Spleen (tissue), 13 donors: ENCODE measurements at places on chromosomes 2 and 18. TPM values are rescaled to one million over a fixed set of nuclear protein-coding genes. Genes with fewer than 3 reads are reported as not detected.

DNA sequence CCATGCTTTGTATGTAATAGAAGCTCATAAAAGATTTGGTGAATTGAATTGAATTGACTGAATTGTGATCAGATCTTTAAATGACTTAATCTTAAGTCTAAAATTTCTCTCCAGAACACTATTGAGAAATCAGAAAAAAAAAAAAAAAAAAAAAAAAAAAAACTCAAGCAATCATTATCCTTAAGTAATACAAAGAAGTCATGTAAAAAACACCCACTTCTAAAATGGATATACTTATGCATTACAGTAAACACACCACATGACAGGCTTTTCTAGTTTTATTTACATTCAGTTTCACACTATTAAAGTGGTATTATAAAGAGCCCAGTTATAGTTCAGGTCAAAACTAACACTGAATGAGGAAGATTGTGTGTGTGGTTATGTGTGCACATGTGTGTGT is 84.9 kb upstream of the GLS start:
- no peak for DNase-seq

DNA sequence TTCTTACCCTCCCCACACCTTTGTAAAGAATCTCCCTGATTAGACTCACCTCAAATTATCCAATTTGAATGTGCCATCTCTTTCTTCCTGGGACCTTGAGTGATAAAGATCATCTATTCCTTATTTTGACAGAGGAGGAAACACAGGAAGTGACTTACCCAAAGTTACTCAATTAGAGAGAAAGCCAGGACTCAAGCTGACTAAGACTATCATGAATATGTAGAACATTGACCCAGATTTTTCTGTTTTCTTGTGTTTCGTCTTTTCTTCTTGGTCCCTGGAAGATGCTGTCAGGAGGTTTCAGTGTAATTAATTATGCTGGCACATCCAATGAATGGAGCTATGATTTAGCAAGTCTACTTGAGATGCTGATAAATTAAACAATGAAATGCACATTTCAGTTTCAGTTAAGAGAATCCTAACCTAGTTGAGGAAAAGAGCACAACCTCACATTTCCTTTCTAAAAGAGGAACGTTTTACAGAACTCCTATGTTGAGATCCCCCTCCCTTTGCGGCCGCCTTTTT is 380.4 kb downstream of the CLIP4 start:
- DNase-seq, result no peak

GRCh38 chr2:120552800-120553481 is 182.7 kb upstream of the GLI2 start:
- DNase-seq, result peak; percentile 87

DNA sequence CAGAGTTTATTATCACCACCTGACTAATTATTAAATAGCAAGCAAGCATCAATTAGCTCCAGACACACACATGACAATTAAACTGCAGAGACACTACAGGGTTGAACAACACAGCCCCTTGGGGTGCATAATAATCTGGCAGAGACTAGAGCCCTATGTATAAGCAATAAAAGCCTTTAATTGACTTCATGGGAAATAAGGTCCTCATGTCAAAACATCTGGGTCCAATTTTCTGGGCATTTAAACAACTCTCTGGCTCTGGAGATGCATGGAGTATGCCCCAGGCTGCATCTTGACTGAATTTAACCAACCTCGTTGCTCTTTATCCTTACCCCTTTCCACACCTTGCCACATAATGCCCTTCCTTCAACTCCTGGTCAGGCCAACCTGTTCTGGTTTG is 270.7 kb upstream of the THUMPD2 start:
- DNase-seq, result no peak

DNA sequence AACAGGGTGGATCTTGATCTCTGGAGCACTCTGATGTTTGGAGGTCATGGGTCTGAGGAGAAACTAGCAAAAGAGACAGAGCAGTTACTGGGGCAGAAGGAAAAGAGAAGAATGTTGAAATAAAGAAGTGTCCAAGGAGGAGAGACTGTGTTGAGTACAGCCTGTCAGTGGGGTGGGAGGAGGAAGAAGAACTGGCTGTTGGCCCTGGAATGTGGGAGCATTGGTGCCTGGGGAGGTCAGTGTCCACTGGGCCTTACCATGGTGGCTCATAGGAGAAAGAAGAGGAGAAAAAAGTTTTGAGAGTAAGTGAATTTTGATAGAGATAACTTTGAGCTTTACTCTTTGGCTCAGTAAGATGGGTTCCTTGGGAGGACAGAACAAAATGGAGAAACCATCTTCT is 499.0 kb downstream of the TXNL1 start:
- no peak for DNase-seq

DNA sequence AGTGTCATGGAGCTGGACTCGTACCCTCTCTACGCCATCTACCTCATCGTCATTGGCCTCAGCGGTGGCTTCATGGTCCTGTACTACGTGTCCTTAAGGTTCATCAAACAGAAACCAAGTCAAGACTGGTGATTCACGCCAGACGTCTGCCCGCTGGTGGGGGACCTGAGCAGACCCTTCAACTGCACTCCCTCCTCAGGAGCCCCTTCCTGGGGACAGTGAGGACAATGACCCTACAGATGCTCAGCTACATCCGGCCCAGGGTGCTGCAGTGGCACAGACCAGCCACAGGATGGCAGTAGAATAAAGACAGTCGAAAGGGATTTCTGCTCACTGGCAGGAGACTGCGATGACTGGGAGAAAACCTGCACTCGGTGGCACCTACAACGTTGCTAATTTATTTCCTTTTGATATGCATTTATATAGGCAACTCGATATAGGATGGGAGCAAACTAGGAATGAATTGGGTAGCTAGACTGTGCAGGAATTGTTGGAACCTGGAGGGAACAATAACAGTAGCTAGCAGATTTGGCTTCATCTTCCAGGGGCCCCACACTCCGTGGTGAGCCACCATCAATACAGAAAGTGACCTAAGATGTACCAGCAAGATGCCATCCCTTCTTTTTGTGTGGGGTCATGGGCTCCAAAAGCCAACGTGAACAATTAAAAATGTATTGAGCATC is 39.2 kb downstream of the ABCG8 start:
- DNase-seq, result no peak

DNA sequence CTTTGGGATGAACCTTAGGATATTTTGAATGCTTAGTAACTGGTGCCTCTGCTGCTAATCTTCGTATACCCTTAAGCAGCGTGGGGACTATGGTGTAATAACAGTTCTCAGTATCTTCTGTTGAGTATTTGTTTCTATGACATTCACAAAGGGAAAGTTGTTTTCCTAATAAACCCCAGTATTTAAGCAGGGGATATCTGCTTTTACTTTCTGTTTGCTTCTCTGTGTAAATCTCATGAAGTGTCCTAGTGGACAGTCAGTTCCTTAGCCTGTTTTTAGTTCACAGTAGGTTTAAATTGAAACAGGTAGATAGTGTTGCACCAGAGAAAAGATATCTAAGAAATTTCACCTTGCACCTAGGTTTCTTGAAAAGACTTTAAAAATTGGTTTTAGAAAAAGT is 14.9 kb downstream of the KIAA1328 start:
- DNase-seq, result no peak

GRCh38 chr2:138846216-138846821 is 66.1 kb upstream of the NXPH2 start:
- DNase-seq, result no peak

DNA sequence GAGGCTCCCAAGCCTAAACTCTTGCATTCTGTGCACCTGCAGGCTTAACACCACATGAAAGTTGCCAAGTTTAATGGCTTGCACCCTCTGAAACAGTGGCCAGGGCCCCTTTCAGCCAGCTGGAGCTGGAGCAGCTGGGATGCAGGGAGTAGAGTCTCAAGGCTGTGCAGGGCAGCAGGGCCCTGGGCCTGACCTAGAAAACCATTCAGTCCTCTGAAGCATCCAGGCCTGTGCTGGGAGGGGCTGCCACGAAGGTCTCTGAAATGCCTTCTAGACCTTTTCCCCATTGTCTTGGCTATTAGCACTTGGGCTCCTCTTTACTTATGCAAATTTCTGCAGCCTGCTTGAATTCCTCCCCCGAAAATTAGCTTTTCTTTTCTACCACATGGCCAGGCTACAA is 10.6 kb upstream of the SFT2D3 start:
- DNase-seq, result no peak

DNA sequence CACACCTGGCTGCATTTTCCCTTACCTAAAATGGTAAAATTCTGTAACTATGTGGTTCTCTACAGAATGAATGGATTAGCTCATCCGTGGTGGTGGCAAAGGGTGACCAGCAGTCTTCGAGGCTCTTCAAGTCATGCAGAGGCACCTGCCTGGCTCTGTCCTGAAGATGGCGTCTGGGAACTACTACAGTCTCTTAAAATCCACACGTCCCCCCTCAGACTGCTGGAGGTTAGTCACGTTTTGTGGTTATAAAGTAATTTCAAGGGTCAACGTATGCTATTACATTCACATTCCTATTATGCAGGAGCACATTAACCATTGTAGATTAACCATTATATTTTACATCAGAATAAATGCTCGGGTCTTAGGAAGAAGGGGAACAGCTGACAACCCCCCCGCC is 616.7 kb downstream of the GALR1 start:
- DNase-seq, result no peak

GRCh38 chr2:241049739-241050623 is 51.6 kb downstream of the SNED1 start:
- DNase-seq, result peak; percentile 58

- no peak for DNase-seq
These were observed 170.4 kb upstream of the FN1 start for GRCh38 chr2:215606219-215606618.

GRCh38 chr18:6543330-6543908 is 128.7 kb upstream of the L3MBTL4 start:
- DNase-seq, result no peak

GRCh38 chr2:233247116-233247515 is 4.4 kb upstream of the ATG16L1 start:
- DNase-seq, result no peak

DNA sequence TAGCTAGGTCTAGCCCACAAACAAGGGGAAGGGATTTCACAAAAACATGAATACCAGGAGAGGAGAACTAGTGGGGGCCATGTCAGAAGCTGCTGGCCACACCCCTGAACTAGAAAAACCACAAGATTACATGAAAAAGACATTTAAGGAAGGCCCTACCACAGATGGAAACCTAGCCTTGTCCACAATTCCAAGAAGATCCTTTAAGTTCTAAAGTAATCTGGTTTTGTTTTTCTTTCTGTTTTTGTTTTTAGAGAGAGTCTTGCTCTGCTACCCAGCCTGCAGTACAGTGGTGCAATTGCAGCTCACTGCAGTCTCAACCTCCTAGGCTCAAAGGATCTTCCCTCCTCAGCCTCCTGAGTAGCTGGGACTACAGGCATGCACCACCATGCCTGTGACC is 34.2 kb upstream of the CAB39 start:
- DNase-seq, result no peak

- no peak for DNase-seq
These were observed 1.8 kb upstream of the CPO start for GRCh38 chr2:206937555-206937954.

GRCh38 chr2:216714376-216714775 is 19.0 kb upstream of the IGFBP5 start:
- no peak for DNase-seq

- DNase-seq, result no peak
These were observed 537.9 kb upstream of the LRATD1 start for GRCh38 chr2:14094592-14094991.

- no peak for DNase-seq
These were observed 68.1 kb upstream of the STK39 start for GRCh38 chr2:168315331-168316072.

DNA sequence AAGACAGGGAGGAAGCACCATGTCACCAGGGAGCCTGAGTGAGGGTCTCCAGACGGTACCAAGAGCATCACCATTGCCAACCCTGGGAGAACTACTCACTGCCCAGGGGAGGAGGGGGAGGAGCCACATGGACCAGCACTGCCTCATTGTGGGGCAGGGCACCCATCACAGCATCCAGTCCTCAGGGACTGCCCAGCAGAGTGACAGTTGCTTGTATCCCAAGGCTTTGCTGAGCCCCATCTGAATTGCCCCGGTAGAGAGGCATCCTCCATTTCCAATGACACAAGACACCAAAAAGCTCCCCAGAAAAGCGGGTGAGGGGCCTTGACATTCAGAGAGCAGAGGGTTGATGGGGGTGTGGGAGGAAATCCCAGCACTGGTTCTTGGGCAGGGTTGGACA is 6.8 kb upstream of the CIB4 start:
- peak; percentile 47 for DNase-seq

DNA sequence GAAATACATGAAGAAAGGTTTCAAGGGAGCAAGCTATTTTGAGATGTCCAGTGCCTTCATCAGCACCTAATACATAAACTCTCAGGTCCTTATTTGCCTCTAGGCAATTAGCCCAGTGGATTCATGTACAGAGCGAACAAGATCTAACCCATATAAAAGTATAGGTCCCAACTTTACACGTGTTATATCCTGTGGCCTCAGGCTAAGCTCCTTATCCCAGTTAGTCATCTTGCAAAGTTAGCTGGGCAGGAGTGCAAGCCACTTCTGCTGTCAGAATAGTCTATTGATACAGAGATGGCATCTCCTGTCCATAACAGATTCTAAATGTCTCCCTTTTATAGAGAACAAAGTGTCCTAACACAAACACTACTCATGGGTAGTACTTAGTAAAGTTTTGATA is 203.9 kb upstream of the PIK3C3 start:
- no peak for DNase-seq

- no peak for DNase-seq
These were observed 572.0 kb upstream of the ZEB2 start for GRCh38 chr2:145091967-145092366.

DNA sequence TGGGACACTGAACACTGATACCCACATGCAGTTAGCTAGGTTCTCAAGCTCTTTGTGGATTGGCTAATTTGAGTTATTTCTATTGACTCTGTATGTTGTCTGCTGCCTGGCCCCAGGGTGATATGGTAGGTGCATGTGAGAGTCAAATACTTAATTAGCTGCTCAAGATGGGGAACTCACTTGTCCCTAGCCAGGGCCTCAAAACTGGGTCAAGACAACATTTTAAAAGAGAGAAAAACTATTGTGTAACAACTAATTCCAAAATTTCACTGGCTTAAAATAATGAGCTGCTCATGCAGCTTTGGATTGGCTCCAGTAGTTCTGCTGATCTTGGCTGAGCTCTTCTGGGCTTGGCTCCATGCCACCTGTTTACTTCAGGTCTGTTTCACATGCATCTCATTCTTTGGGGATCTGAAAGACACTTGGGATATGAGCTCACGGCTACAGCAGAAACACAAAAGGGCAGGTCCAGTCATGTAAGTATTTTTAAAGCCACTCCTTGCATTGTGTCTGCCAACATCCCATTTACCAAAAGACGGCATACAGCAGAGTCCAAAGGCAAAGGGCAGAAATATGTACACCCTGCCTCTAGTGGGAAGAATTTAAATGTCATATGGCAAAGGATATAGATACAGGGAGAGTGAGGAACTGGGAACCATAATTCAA is 716.8 kb downstream of the SUCLG1 start:
- DNase-seq, result no peak

GRCh38 chr2:98702127-98702802 is 28.7 kb downstream of the MGAT4A start:
- DNase-seq, result no peak

The SLC14A1 gene
- total RNA-seq, result 7.8 TPM

The CPO gene
- not detected for total RNA-seq

The CHRNG gene
- total RNA-seq, result not detected

The MALL gene
- total RNA-seq, result 9.4 TPM

The EFR3B gene
- 8.3 TPM for total RNA-seq
